Activated CD4-positive, alpha-beta T cell treated with anti-CD3 and anti-CD28 coated beads, Interleukin-2, Interleukin-4, amounts not matched to agents 100 ng/mL and 50 ng/mL, durations not matched to agents 16 hours and 8 hours (primary cell): ENCODE measurements at places on chromosomes 13 and 19.
A peak's percentile ranks its signal among the peaks of the same experiment; 100 is the strongest.

- no peak for DNase-seq
Observed at GRCh38 chr19:29385191-29385795, 140.5 kb upstream of the VSTM2B start.

DNA sequence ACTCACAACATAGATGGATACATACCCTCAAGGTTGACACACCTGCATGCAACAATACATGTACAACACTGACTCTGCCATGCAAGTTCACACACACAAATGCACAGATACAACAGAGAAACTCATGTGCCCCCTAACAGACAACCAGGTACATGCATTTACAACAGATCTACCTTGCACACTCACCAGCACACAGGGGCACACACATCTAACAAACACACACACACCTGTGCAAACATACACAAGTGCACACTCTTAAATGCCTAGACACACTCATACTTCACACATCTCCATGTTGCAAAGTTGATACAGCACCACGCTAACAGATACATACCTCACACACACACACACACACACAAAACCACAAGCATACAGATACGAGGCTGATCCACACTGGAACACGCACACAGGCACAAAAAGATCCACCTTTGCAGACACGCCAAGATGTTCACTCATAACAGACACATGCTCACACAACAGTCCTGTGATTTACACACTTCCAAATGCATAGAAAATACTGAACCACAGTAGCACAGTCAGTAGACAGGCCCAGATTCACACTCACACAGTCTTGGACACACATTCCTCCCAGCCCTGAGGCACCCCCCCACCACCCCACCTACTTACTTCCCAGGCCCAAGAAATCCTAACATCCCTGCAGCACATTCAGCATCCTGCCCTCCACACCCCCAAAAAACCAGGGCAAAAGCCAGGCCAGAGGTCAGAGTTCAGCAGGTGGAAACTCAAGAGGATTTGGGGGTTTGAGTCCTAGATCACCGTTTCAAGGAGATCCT, 1.4 kb downstream of the LRFN1 start:
- DNase-seq = no peak

- DNase-seq = peak; percentile 57
Observed at GRCh38 chr19:14450168-14450874, 17.2 kb downstream of the PKN1 start.

- DNase-seq = peak; percentile 96
Observed at GRCh38 chr19:4123615-4124568, at the start of gene MAP2K2. Gene MAP2K2, minus strand, starts transcription at chr19:4124122. Its CDS starts 247 bp downstream, at chr19:4123875.

GRCh38 chr19:2168619-2169424, 5.1 kb downstream of the DOT1L start:
- DNase-seq = peak; percentile 72

GRCh38 chr13:72431981-72432682, 295.3 kb downstream of the MZT1 start:
- DNase-seq = no peak
